Cardiac muscle cell (in vitro differentiated cells and primary cell): ENCODE measurements at places on chromosomes 1 and 21.

DNA sequence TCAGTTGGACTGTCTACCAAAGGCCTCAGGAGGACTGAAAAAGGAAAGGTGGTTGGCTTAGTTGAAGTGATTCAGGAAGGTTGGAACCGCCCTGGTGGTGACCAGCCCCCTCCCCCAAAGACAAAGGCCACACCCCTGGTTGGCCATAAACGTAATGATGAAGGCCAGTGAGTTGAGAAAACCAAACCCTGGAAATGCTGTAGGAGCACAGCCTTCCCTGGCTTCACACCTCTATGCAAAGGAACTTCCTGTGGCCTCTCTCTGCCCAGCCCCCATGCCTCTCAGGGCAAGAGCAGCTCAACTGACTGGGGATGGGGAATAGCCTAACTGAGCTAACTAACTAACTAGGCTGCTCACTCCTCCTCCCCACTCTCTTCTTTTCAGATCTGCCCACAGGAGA, 90.4 kb downstream of the NPHP4 start:
- DNase-seq = no peak

GRCh38 chr1:57204091-57204490, 219.8 kb downstream of the DAB1 start:
- no peak for DNase-seq

GRCh38 chr1:21396516-21396915, 43.4 kb upstream of the NBPF3 start:
- no peak for DNase-seq

DNA sequence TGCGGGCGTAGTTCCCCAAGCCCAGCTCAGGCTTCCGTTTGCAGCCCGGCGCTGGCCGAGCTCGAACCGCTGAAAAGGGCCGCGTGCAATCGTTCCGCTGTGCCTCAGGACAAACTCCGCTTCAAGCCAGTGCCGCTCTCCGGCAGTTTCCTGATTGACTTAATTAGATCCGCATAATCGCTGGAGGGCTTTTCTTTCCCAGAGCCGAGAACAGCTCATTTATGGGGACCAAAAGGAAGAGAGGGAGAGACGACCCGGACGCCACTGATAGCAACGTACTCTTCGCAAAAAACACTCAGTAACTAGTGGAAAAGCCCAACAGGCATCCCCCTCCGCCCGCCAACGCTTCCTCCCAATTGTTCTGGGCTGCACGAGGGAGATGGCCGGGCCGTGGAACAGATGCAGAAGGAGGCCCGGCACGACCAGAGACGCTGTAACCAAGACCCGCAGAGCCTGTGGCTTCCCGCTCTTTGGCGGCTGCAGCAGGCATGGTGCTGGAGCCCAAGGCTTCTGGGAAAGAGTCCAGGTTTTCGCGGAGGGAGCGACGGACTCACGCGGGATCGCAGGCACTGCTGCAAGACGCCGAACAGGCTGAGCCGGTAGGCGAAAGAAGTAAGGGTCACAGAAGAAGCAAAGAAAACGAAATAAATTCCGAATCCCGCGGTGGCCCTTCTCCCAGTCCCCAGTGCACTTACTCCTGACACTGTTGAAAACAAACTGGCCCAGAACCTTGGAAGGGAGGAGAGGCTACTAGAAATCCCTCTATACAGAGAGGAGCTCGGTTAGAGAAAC, 3.6 kb upstream of the FOXD2 start:
- no peak for DNase-seq

DNA sequence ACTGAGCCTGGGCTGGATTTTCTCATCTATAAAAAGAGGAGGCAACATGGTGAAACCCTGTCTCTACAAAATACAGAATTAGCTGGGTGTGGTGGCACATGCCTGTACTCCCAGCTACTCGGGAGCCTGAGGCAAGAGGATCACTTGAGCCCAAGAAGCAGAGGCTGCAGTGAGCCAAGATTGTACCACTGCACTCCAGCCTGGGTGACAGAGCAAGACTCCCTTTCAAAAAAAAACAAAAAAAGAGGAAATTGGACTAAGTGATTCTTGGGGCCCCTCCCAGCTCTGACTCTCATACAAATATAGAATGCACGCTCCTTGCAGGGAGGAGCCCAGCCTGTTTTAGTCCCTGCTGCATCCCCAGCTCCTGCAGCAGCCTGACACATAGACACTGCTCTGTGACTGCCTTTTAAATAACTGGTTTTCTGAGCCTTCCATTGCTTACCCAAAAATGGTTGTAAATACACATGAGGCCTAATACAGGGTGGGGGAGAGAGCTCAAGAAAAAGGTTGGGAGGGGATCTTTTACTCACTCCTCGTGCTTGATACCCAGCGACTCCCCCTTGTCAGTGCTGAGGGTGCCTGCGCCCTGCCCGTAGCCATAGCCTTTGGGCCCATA, 17.2 kb downstream of the CSRP1 start:
- no peak for DNase-seq

DNA sequence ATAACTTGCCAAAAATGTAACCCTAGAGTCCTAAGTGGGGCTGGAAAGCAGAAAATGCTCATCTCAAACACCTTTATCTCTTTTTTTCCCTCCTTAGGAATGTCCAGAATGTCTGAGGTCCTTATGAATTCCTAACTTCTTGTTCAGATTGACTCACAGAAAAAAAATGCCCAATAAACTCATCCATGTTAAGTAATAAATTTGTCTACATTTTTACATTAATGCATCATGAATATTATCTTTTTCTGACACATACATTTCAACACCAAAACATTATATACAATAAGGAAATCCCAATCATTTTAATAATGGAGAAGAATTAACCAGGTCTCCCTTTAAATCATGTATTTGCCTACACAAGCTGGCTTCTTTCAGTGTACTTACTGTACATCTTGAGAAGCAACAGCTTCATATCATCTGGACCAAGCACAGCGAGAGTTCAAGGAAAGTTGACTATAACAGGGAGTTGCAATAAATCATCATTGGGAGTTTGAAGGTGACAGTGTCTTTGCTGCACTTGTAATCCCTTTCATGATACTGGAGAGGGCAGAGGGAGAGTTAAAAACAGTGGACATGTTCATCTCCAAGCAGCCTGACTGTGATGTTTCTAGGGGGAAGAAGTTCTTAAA, 565.2 kb downstream of the LTN1 start:
- DNase-seq = peak; percentile 47

DNA sequence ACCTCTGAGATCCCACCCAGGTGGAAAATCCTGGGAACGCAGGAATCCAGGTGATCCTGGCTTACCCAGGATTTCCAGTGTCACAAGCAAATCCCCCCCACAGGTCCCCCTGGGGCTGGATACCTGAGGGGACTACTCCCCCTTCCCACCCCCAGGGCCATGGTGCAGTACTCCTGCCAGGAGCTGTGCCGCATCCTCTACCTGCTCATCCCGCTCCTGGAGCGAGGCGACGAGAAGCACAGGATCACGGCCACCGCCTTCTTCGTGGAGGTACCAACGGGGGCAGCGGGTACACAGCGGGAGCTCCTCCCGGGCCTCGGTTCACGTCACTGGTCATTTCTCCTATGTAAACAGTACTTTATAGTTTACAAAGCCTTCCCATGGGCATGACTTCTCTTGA, 20.4 kb upstream of the TTC4 start:
- no peak for DNase-seq

GRCh38 chr1:93415296-93415695, 32.6 kb upstream of the FNBP1L start:
- DNase-seq = no peak

GRCh38 chr1:5889462-5889861, 102.8 kb downstream of the NPHP4 start:
- DNase-seq = no peak

DNA sequence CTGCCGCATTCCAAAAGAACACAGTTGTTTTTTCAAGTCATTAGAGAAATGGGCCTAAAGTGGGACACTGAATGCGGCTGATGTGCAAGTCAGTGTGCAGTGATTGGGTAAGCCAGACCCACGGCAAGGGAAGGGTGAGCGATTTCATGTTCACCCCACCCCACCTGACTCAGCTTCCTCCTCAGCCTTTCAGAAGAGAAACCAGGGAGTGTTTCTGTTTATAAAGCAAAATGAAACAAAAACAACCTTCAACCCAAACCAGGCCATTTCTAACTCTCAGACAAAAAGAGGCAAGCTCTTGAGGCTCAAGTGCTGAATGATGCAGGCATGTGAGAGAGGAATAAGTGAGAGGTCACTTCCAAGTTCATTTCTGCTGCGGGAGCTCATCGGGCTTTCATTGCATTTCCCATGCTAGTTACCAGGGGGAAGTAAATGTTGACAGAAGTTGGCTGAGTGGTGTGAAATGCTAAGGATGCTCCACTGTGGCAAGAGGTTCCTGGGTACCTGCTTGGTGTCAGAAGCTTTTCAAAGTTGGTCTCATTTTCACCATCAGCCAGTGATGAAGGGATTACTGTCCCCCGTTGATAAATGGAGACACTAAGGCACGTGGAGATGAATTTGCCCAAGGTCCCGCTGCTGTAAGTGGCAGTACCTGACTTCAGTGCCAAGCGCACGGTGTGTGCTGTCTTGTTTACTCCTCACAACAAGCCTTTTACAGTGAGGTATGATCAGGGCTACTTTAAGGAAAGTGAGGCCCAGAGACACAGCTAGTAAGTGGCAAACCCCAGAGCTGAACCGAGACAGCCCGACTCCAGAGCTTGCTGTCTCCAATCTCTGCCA, 29.1 kb downstream of the STPG1 start:
- peak; percentile 75 for DNase-seq

DNA sequence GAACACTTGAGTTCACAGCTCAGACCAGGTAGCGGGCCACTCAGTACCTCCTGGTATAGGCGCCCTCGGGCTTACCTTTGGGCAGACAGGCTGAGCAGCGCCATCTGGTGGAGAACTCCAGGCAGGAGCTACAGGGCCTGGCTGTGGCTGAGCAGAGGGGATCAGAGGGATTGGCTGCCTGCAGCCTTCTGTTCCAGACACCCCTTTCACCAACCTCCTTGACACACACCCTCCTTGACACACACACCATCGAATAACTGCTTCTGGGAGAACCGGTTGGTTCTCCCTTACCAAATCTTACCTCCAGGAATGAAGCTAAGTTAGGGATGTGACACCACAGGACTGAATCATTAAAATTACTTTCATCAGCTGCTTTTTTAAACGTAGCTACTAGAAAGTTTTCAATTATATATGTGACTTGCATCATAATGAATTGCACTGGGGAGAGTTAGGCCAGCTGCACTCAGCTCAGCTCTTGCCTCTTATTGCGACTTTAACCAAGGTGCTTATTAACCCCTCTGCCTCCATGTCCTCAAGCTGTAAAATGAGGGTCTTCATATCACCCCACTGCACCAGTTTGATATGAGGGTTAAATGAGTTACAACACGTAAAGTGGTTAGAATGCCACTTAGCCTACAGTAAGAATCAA, 6.6 kb downstream of the LIN28A start:
- DNase-seq = peak; percentile 91

GRCh38 chr1:209155546-209155945, 428.0 kb upstream of the CAMK1G start:
- peak; percentile 11 for DNase-seq

- no peak for DNase-seq
Observed at GRCh38 chr21:36846631-36847030, 119.8 kb downstream of the HLCS start.

DNA sequence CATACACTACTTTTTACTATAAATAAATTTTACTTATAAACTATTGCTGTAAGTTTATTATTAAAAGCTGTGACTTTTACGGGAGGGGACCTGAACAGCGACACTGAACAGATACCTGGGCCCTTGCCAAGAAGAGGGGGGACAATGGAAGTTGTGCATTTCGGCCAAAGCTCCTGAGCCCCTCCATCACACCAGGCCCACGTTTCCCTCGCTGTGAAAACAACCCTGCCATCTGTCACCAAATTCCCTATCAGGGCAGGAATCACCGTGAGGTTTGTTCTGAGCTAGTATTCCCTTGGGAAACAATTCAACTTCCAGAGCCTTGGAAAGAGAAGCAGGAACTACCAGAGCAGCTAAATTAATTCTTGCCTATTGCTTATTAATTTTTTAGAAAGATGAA, 37.0 kb downstream of the VTCN1 start:
- no peak for DNase-seq

DNA sequence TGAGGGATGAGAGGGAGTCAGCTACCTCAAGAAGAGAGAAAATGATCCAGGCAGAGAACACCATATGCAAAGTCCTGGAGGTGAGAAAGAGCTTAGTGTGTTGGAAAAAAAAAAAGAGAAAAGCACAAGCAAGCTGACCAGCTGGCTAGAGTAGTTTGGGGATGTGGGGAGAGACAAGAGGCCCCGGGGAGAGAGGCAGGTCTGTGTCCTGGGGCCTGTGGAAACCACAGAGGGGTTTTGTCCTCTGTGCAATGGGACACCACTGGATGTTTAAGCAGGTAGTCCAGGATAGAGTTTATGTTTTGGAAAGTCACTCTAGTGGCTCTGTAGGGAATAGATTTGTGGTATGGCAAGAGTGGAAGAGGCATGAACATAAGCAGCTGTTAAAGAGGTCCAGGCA, 14.4 kb upstream of the CHI3L1 start:
- no peak for DNase-seq

DNA sequence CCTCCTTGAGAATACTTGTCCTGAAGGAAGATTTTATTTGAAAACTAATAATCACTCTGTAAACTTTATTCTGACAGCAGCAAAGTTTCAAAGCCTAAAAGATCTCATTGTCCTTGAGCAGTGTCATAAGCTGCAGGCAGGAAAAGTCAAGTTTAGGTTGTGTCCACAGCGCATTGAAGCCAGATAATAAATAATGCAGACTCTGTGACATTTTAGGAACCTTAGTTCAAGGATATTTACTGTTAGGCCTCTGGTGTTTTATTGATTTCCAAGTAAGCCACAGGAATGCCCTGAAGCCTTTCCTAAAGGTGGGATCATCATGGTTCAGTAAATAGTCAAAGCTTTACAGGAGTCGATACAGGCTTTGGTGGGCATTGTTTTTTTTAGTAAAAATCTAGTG, 356.4 kb upstream of the SGIP1 start:
- DNase-seq = no peak

DNA sequence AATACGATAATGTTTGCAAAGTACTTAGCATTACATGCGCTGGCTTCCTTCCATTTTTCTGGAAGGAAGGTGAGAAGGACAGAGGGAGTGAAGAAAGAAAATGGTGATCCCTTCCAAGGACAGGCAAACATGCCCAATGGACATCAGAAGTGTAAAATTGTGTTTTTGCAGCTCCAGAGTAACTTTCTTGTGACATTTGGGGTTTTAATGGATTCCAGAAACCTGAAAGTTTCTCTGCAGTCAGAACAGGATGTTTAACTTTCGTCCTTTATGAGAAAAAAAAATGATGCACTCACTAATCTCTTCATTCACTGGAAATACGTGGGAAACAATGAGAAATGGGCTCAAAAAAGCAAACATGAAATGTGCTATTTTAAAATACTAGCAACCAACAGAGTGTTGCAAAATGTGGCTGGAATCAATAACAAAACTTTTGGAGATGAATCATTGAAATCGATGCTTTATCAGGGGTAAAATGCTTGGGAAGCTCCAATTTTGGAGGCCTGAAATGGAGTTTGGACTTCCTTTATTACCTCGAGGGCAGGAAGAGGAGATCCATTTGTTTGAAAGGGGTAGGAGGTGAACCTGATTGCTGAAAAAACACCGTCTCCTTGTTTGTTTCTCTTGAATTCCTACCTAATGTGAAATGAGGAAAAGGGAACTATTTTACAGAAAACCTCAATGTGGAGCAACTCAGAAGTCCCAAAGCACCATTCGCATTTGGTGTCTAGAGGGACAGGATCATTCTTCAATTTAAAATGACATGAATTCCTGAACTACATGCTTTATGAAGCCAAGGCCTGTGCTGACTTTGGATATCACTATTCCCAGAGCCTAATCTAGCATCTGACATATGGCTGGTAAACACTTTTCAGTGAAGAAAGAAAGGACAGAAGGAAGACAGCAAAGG, 129.5 kb downstream of the TRABD2B start:
- DNase-seq = no peak

GRCh38 chr21:42162831-42163510, 56.0 kb upstream of the ABCG1 start:
- DNase-seq = no peak
